ENCODE measurements at places on chromosomes 5 and 9.

DNA sequence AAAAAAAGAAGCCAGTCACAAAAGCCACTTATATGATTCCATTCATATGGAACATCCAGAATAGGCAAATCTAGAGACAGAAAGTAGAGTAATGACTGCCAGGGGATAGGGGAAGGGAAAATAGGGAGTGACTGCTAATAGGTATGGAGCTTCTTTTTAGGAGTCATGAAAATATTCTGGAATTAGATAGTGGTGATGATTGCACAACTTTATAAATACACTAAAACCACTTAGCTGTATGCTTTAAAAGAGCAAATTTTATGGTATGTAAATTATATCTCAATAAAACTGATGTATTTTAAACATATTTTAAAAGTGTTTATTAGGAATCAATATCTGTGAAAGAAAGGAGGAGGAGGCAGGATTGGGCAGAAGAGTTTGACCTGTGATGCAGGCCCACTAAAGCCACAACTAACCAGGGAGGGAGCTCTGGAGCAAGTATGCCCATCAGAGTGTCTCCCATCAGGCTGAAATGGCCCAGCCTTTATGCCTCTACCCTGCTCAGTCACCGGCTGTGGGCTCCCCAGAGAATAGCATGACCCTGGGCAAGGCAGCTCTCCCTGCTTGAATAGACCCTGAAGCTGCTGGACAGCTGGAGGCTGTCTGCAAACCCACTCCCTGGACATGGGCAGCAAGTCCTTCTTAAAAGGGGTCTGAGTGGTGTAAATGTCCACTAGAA is 96.0 kb upstream of the SLC44A1 start:
- no peak for DNase-seq

- no peak for DNase-seq
Observed at GRCh38 chr5:143573568-143574170, 170.2 kb upstream of the NR3C1 start.

DNA sequence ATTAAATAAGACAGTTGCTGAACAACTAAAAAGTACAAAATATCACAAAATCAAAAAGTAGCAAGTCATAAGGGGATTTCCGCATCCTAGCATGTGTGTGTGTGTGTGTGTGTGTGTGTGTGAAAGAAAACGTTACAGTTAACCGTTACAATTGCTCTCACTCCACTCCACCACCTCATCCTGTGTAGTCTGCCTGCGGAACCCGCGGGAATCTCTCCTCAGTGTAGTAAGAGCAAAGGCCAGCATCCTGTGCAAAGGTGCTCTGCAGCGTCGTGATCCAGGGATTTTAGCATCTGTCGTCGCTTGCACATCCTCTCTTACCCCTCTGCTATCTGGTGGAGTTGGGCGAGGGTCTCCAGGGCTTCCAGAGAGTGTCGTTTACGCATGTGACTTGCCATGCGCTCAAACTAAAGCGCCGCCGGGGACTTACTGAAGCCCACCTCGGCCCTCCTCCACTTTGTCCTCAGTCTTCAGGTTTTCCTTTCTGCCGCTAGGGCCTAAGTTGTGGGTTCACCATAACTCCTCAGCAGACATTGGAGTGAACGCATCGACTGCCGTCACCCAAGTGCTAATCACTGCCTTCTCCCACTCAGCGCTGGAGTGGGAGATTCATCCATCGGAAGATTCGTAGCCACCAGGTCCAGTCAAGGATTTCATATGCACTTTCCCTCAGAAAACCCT is 3.9 kb downstream of the CDKN2B start:
- peak; percentile 30 for DNase-seq

DNA sequence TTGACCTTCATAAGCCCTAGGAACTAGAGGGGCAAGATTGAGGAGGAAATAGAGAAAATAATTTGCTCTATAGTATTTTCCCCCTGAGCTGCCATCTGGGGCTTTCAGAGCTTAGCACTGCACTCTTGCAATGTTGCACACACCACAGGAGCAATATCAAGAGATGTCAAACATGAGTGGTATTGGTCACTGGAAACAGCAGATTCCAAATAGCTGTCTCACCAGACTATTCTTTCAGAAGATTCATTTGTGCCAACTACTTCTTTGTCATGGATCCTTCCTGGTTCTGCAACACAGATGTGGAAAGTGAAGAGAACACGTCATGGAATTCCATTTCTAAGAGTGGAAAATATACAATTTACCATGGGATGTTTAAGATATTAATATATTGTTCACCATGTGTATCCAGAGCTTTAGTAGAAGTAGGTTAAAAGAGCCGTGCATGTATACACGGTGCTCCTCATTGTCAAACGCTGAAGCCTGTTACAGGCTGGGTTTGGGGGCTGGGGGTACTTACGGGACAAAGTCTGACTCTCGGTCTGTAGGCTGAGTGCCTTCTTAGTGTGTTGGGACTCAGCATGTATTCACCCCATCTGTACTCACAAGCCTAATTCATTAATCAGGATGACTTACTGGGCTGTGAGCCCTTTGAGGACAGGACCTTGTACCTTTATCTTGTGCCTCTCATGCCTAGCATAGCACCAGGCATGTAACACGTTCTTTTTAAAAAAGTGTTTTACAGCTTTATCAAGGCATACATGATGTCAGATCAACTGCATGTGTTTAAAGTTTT is 31.4 kb upstream of the GDNF start:
- no peak for DNase-seq

- DNase-seq, result no peak
Observed at GRCh38 chr5:83026516-83026915, 50.7 kb downstream of the TMEM167A start.

GRCh38 chr5:151924564-151925301 is at the start of gene GLRA1:
TSS of gene GLRA1 (minus strand) at chr5:151924851. CDS start at chr5:151924549, 302 bp downstream.
- peak; percentile 72 for DNase-seq

DNA sequence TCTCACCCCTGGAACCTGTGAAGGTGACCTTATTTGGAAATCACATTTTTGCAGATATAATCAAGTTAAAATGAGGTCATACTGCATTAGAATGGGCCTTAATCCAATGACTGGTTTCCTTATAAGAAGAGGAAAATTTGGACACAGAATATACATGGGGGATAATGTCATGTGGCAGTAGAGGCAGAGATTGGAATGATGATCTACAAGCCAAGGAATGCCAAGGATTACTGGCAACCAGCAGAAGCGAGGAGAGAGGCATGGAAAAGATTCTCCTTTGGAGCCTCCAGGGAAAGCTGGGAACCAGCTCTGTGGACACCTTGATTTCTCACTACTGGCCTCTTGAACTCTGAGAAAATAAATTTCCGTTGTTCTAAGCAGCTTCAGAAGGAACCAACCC is 20.2 kb upstream of the CEP78 start:
- no peak for DNase-seq

DNA sequence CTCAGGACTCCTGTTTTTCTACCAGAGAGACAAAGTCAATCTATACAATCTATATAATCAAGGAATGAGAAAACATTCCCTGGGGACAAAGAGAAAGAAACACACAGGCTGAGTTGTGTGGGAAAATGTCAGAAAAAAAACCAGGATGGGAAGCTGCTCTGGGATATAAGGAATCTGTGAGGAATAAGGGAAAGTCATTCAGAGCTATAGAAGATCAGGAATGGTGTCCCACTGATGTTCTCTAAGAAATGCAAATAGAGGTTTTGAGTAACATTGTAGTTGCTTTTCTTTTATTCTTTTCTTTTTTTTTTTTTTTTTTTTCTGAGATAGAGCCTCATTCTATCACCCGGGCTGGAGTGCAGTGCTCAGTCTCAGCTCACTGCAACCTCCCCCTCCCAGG is 605.9 kb upstream of the KLF4 start:
- no peak for DNase-seq

DNA sequence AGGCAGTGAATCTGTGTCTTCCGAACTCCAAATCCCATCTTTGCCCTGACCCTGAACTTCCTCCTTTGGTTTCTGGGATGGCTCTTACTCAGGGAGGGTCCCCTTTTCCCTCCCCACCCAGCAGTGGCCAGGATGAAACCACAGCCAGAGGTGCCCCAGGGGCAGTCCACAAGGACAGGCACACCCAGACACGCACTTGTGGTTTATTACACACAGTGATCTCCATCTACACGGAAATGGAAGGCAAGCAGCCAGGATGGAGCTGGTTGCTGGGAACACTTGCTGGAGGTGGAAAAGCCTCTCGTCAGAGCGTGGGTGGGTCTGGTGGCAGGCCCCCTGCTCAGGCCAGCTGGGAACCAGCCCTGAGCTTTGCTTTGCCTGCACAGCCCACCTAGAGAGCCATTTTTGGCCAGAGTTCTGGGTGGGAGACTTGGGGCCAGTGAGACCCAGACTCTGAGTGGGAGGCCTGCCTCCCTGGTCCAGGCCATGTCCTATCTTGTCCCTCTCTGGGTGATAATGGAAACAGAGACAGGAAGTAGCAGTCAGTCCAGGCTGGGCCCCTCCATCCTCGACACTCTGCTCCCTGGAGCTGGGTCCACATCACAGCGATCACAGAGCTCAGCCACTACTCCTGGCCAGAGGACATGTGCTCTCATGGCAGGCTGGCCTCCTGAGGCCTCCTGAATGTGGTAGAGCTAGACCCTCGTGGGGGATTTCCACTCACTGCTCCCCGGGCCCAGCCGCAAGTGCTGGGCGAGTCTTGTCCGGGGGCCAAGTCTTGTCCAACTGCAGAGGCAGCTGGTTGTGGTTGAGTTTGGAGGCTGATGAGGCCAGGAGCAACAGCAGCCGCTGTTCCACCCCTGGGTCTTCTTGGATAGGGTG is 5.1 kb upstream of the PHYKPL start:
- no peak for DNase-seq

DNA sequence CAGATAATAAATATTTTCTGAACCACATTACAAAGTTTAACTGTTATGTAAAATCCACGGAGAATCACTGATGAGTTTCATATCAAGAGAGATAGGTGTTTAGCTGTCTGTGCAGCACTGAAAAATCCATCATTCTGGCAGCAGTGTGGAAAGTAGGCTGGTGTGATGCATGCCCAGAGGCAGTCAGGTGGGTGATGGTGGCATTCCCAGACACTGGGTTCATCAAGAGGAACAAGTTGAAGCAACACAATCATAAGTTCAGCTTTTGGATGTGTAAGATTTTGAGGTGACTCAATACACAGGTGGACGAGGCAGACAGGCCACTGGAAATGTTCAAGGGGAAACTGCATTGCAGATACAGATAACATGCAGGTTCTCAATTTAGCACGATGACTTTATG is 11.9 kb downstream of the DNAH5 start:
- no peak for DNase-seq

DNA sequence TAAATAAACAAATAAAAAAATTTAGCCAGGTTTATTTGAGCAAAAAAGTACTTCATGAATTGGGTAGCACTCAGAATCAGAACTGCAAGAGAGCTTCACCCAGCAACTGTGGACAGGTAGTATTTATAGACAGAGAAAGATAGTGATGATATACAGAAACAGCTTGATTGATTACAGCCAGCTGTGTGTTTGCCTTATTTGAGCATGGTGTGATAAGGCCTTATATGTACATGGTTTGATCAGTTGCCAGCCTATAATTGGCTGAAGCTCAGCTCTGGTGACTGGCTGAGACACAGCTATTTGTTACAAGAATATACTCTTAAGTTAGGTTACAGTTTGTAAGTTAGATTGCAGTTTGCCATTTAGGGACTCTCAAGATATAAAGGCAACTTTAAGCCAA is 34.3 kb upstream of the ARL15 start:
- no peak for DNase-seq

- no peak for DNase-seq
Observed at GRCh38 chr5:175384724-175385552, 59.0 kb downstream of the DRD1 start.

DNA sequence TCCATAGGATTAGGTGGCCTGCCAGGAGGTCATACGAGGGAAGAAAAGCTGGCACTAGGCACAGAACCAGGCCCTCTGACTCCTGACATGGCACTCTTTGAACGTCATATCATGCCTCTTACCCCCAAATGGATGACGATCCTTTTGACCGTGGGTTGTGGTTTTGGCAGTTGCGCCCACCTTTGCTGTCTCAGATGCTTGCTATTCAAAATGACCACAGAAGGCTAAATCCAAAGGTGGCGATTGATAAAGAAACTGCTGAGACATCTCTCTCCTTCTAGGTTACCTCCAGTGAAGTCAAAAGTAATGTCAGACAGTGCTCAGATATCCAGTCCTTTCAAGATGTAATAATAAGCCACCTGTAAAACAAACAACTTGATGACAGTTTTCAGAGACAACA is 385.0 kb downstream of the EFNA5 start:
- peak; percentile 54 for DNase-seq

- no peak for DNase-seq
Observed at GRCh38 chr5:72443883-72444282, 63.3 kb downstream of the ZNF366 start.

DNA sequence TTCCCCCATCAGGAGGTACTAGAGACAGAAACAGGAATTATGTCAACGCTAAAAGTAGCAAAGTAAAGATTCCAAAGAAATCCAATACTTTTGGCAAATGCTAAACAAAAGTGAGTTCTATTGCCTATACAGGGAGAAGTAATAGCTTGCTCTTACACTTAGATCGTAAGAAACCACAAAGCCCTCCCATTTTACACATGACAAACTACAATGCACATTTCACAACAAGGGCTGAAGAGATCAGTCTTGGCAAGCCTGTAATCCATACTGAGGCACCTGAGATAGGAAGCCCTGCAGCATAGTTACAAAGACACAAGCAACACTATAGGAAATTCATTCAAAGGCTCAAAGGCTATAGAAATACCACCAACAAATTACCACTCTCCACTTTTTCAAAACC is 7.7 kb downstream of the HNRNPK start:
- no peak for DNase-seq

GRCh38 chr9:115033800-115034199 is 84.2 kb downstream of the TNC start:
- DNase-seq, result no peak

DNA sequence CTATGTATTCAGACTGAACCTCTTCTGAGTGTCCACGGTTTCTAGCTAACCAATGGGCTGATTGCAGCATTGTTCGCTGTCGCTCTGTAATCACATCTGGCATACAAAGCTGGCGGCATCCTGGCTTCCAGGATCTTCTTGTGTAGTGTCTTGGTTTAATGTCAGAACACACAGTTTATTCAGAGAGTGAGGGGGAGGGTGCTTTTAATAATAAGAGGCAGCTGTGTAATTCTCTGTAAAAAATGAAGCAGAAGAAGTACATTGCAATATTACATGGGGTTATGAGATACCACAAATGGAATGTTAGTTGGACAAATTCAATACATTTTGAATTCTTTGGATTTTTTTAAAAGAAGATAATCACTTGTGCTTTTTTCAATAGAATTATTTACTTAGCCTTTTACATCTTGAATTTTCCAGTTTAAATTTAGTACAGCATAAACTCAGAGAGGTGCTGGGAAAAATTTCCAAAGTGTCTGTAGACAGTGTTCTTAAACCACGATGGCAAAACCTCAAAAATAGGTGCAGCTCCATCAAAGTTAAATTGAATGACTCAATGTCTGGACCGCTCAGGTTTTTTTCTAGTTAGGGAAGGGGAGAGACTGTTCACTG is 206.0 kb downstream of the PCSK1 start:
- DNase-seq, result no peak

Measured in activated CD4-positive, alpha-beta T cell treated with anti-CD3 and anti-CD28 coated beads for 36 hours (primary cell).